Pericardium fibroblast (primary cell): ENCODE measurements at places on chromosomes 5 and 9. TPM values are rescaled to one million over a fixed set of nuclear protein-coding genes. Genes with fewer than 3 reads are reported as not detected.

PCDHA9 gene
- not detected in 2 replicates for total RNA-seq

NIM1K gene
- 0.70 TPM in 1 of 2 replicates, not detected in the other for total RNA-seq

DHX29 gene
- 20.9 and 21.5 TPM in 2 replicates for total RNA-seq

CDO1 gene
- total RNA-seq = 7.9 and 25.1 TPM in 2 replicates

SRD5A1 gene
- total RNA-seq = 7.5 and 7.7 TPM in 2 replicates

SLC34A1 gene
- total RNA-seq = not detected in 2 replicates

MAMDC2 gene
- total RNA-seq = 6.1 and 7.7 TPM in 2 replicates

ARL14EPL gene
- not detected in 2 replicates for total RNA-seq

CHD1 gene
- 17.7 and 19.0 TPM in 2 replicates for total RNA-seq

PCDHGB7 gene
- total RNA-seq = 8.3 and 12.5 TPM in 2 replicates

PCDHGA1 gene
- total RNA-seq = 0.35 and 0.85 TPM in 2 replicates

GABRG2 gene
- total RNA-seq = not detected in 2 replicates

ATG10 gene
- 0.77 and 2.0 TPM in 2 replicates for total RNA-seq

FOXD4L3 gene
- total RNA-seq = not detected in 2 replicates

IL3 gene
- total RNA-seq = not detected in 2 replicates

MCC gene
- total RNA-seq = 15.8 and 19.4 TPM in 2 replicates

TAS2R1 gene
- not detected in 2 replicates for total RNA-seq

PRDM9 gene
- not detected in 2 replicates for total RNA-seq

ACER2 gene
- total RNA-seq = 0.26 and 2.7 TPM in 2 replicates

ACOT12 gene
- total RNA-seq = not detected in 2 replicates

ARRDC3 gene
- 13.6 and 24.5 TPM in 2 replicates for total RNA-seq

TSSK1B gene
- total RNA-seq = not detected in 2 replicates

TSPAN17 gene
- 28.1 and 39.4 TPM in 2 replicates for total RNA-seq
